Small intestine (tissue), 16 donors: ENCODE measurements at places on chromosomes 12 and 14. TPM values are rescaled to one million over a fixed set of nuclear protein-coding genes. Genes with fewer than 3 reads are reported as not detected.

The CAPZA3 gene
- polyA plus RNA-seq, result not detected

The FLRT2 gene
- polyA plus RNA-seq, result under 0.01 TPM

The PHETA1 gene
- polyA plus RNA-seq, result 87.1 TPM

The HCAR3 gene
- polyA plus RNA-seq, result 0.27 TPM

The IGF1 gene
- polyA plus RNA-seq, result 4.5 TPM

The CIDEB gene
- 31.2 TPM for polyA plus RNA-seq

The TNS2 gene
- 31.6 TPM for polyA plus RNA-seq

The COL2A1 gene
- polyA plus RNA-seq, result not detected

The TAPBPL gene
- polyA plus RNA-seq, result 38.6 TPM

The WNT1 gene
- 0.07 TPM for polyA plus RNA-seq

The TXNRD1 gene
- polyA plus RNA-seq, result 64.2 TPM

The APOF gene
- not detected for polyA plus RNA-seq

The SLC4A8 gene
- 2.4 TPM for polyA plus RNA-seq

The RD3L gene
- not detected for polyA plus RNA-seq

The OR4E2 gene
- not detected for polyA plus RNA-seq

The SYCP3 gene
- polyA plus RNA-seq, result not detected

The NGB gene
- not detected for polyA plus RNA-seq

The TSPAN9 gene
- polyA plus RNA-seq, result 2.4 TPM

The KCNA5 gene
- polyA plus RNA-seq, result 0.30 TPM

The APOLD1 gene
- 29.9 TPM for polyA plus RNA-seq

The CELA1 gene
- polyA plus RNA-seq, result 0.09 TPM

The ACVRL1 gene
- 16.2 TPM for polyA plus RNA-seq

The TAS2R13 gene
- polyA plus RNA-seq, result not detected

The HRK gene
- polyA plus RNA-seq, result 0.06 TPM

The KLRG1 gene
- 1.4 TPM for polyA plus RNA-seq

The NOC4L gene
- 24.8 TPM for polyA plus RNA-seq

The PRH2 gene
- polyA plus RNA-seq, result 0.09 TPM

The PSMC1 gene
- 132 TPM for polyA plus RNA-seq

The PPP1R36 gene
- 7.8 TPM for polyA plus RNA-seq

The FZD10 gene
- 1.2 TPM for polyA plus RNA-seq

The CNTN1 gene
- under 0.01 TPM for polyA plus RNA-seq

The SYNDIG1L gene
- not detected for polyA plus RNA-seq

The TSPAN19 gene
- 0.34 TPM for polyA plus RNA-seq

The ZDHHC22 gene
- 0.12 TPM for polyA plus RNA-seq

The LIN52 gene
- polyA plus RNA-seq, result 11.3 TPM

The GARIN6 gene
- not detected for polyA plus RNA-seq

The CGRRF1 gene
- polyA plus RNA-seq, result 16.5 TPM

The POTEM gene
- not detected for polyA plus RNA-seq

The OAS1 gene
- 37.5 TPM for polyA plus RNA-seq

The TTC9 gene
- polyA plus RNA-seq, result 0.22 TPM

The RAD9B gene
- polyA plus RNA-seq, result not detected

The TPPP2 gene
- polyA plus RNA-seq, result 0.34 TPM

The AQP6 gene
- 0.31 TPM for polyA plus RNA-seq

The TMED10 gene
- 229 TPM for polyA plus RNA-seq

The PUS1 gene
- 11.6 TPM for polyA plus RNA-seq

The DPY19L2 gene
- polyA plus RNA-seq, result 8.0 TPM

The RFX4 gene
- 0.03 TPM for polyA plus RNA-seq

The CATSPERB gene
- polyA plus RNA-seq, result 0.89 TPM

The FOXA1 gene
- polyA plus RNA-seq, result 11.9 TPM

The SAMD15 gene
- 1.0 TPM for polyA plus RNA-seq

The GALNT4 gene
- polyA plus RNA-seq, result 16.1 TPM
